ENCODE measurements at places on chromosomes 1 and 21.

DNA sequence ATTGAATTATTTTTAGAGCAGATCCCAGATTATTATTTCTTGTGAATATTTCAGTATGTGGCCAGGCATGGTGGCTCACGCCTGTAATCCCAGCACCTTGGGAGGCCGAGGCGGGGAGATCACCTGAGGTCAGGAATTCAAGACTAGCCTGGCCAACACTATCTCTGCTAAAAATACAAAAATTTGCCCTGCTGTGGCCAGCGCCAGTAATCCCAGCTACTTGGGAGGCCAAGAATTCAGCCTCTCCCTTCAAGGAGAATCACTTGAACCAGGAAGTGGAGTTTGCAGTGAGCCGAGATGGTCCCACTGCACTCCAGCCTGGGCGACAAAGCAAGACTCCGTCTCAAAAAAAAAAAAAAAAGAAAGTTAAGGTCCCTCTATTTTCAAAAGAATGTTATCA is 4.3 kb downstream of the OSBPL9 start:
- no peak for DNase-seq

- DNase-seq = no peak
Observed at GRCh38 chr1:152517237-152517811, 3.0 kb downstream of the CRCT1 start.

DNA sequence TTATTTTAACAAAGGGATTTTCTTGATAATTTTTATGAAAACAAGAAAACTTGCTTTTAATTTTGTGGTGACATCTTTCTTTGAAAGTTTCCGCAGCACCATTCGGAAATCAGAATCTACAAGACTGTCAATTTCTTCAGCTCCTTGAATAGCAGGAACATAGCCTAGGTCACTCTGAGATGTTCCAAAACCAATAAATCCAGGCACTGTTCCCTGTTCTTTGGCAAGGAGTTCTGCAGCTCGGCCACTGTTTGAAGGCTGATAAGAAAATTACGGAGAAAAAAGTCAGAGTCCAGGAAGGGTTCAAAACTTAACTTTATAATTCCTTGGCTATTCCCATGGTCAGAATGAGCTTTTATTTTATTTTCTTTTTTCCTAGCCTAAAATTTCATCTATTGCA is 6.0 kb downstream of the LTN1 start:
- no peak for DNase-seq

DNA sequence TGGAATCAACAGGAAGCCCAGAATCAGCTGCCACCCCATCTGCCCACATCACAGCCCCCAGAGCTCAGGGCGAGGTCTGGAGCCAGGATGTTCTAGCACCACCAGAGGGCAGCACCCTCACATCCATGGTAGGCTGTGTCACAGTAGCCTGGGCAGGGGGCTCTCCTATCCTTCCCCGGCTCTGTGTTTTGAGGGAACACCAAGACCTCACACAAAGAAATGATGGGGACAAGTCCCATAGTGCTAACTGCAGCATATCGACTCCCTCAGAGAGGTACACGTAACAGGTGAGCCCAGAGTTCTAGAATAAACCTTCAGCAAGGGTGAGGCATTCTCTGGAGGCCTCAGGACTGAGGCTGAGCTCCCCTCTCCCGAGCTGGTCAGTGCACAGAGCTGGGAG is 2.3 kb upstream of the KCNC4 start:
- DNase-seq = no peak

DNA sequence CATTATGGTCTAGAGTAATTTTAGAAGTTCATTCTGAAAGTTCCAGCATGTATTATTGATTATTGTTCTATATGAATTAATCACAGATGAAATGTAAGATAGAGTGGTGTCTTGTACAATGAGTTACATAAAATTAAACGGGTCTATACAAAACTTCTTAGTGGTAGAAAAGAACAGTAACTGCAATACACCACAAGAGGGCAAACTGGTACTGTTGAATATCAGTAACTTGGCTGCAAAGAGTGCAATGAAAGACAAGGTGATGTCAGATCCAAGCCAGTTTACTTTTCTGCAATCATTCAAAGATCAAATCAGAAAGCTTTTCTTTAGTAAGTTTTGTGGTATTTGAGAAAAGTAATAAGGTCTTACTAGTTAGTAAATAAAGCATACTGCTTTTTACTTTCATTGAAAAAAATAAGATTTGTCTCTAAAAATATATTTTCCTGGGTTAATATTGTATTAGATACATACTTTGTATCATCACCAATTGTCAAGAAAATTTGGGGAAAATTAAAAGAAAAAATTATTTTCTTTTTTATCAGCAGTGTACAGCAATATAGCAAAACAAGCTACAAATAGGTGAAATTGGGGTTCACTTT is 66.4 kb upstream of the BTG3 start:
- no peak for DNase-seq

DNA sequence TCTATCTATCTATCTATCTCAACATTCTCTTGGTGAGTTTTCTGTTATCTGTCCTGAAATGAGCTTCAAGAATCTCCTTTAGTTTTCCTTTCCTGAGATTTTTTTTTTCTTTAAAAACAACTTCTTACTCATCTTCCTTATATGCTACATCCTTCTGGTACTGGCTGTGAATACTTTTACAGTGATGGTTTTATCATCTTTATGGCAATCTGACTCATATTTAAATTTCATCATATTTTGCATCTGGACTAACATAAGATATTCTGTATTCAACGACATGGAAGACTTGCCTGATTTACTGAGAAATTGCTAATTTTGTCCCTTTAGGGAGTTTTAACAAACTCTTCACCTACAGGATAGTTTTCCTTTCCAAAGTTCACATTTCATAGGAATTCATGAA is 33.0 kb downstream of the PDE4B start:
- DNase-seq = no peak

DNA sequence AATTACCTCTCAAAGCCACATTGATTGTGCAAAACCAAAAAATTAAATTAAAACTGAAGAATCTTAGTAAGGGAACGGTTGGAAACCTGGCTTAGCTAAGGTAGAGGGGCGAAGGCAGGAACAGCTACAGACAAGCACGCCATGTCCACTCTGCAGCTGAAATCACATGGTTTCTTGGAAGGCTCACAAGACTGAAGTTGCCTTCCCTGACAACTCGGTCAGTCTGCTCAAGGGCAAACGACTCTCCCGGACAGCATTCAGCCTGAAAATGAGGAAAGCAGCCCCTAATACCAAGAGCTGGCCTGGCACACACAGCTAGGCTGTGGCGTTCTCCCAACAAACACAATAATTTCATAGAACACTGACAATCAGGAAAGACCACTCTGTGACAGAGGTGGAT is 22.7 kb upstream of the BECN2 start:
- no peak for DNase-seq

- DNase-seq = no peak
Observed at GRCh38 chr1:185492089-185492825, 175.2 kb upstream of the IVNS1ABP start.

DNA sequence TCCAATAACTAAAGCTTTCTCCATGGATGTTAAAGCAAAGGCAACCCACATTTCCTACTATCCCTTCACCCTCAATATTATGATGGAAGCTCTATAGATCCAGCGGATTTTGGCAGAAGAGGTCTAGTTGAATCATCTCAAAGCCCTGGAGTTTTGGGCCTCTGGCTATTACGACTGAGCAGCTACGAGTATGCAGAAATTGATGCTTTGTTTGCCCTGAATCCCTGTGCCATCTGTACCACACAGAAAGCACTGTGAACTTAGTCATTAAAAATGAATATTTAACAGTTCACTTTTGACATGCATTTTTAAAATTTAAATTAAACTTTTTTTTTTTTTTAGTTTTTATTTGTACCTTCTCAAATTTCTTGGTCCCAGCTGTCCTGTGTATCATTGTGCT is 705.4 kb upstream of the PTBP2 start:
- no peak for DNase-seq

- DNase-seq = no peak
Observed at GRCh38 chr1:200625381-200625824, 4.9 kb upstream of the KIF14 start.

GRCh38 chr1:51551848-51552296 is 32.8 kb upstream of the EPS15 start:
- DNase-seq = no peak

DNA sequence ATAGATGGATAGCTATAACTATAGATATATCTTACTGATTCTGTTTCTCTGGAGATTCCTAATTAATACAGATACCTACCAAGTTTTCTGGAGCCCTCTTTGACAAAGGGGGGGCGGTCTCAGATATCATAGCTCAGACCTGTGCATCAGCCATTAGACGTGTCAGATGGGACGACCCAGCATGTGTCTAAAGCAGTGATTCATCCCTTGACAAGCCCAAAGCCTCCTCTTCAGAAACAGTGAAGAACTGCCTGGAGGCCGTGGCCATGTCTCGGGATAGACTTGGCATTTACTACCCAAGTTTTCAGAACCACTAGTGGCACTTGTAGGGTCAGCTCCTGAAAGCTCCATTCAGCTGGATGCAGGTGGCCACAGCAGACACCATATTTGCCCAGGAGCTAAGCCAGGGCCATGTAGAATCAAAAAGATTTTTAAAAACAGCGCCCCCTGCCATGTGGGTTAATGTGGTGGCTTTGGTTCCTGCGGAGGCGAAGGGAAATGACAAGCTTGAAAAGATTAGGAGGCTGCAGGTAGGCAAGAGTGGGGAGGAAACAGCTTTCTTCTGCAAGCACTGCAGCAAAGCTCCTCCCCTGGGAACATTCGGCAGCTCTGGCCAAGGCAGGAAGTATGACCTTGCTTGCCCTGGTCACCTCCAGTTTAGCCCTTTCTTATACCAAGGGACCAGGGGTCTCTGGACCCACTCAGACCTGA is 82.2 kb downstream of the FBXO2 start:
- no peak for DNase-seq

- DNase-seq = no peak
Observed at GRCh38 chr1:240198376-240198775, 106.7 kb downstream of the FMN2 start.

- no peak for DNase-seq
Observed at GRCh38 chr1:228735871-228736586, 750 bp downstream of the RHOU start.

GRCh38 chr21:36035381-36035791 is 24.9 kb downstream of the SETD4 start:
- DNase-seq = no peak

DNA sequence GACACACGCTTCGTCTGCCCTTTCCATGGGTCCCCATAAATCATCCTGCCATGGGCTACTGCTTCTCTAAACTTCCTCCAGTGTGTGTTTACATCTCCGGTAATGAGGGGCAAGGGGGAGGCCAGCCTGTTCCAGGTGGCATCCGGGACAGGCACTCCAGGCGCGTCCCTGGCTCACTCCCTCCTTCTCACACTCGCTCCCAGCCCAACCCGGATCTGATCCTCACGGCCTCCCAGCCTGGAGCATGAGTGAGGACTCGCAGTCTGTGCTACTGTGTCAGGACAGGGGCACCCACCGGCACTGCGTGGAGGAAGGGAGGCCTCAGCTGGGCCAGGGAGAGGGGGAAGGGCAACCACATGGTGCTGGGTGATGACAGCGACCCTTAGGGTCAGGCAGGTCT is 225.4 kb downstream of the TRABD2B start:
- no peak for DNase-seq

DNA sequence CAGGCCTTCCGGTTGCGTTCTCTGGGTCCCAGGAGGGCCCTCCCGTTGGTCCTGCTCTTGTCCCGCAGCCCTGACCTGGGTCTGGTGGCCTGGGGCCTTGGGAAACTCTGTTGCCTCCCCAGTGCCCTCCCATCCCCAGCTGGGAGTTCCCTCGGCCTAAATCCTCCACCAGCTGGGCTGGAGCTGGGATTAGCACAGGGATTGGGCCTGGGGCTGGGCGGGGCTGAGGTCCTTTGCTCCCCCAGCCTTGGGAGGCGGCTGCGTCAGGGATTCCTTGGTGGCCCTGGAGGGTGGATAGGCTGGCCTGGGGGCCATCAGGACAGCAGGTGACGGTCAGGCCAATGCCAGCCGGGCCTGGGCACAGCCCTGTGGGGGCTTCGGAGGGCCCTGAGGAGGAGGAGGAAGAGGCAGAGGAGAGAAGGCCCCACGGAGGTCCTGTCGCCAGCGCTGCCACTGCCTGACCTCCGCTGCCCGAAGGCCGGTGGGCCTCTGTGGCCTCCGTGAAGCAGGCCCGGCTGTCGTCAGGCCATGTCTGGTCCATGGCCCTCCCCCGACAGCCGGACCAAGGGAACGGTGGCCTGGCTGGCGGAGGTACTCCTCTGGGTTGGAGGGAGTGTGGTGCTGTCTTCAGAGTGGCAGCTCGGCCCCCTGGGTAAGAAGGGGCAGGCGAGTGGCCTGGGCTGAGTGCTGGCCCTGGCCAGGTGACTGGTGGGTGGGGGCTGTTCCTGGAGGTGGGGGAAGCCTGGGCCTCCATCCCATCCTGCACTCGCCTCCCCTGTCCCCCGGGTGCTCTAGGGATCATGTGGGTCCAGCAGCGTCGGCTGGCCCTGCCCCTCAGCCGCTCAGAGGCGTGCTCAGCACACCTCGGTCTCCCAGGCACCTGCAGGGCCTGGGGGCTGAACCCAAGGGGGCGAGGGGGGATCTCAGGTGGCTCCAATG is at the start of gene PLCH2:
Gene PLCH2, plus strand, starts transcription at position 229 of the 939 bp plus-strand sequence. Its CDS starts 300 bp downstream, at position 529.
- DNase-seq = no peak

- no peak for DNase-seq
Observed at GRCh38 chr1:162062542-162063015, 6.9 kb upstream of the NOS1AP start.

GRCh38 chr1:19400875-19401534 is 84.3 kb downstream of the CAPZB start:
- DNase-seq = no peak

DNA sequence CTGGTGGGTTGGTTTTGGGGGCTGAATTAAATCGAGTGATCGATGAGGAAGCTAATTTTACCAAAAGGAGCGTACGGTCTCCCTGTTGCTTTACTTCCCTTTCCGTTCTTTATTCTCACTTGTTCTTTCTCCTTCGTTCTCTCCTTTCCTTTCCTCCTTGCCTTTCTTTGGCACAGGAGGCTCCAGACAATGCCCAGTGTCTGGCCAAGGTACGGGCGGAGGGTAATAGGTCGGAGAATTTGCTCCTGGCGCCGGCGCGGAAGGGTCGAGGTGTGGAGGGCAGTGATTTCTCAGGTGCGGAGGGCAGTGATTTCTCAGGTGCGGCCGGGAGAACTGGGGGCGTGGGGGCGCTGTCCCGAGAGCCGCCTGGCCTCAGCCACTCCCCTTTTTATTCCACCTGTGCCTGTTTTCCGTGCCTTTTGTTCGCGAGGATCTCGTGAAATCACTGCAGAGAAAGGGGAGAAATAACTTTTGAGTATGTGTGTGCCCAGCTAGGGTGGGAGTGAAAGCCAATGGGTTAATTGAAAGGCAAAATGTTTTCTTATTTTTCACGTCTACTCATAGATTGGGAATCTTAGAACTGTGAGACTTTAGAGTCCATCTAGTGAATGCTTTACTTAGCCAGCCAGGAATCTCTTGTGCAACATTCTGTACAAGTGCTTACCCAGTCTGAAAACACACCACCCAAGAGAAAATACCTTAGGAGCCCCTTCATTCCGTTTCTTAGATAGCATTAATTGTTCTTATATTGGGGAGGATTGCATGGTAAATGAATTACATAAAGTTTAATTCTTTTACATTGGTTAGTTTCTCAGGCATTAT is 1.3 kb downstream of the FNBP1L start:
- no peak for DNase-seq

DNA sequence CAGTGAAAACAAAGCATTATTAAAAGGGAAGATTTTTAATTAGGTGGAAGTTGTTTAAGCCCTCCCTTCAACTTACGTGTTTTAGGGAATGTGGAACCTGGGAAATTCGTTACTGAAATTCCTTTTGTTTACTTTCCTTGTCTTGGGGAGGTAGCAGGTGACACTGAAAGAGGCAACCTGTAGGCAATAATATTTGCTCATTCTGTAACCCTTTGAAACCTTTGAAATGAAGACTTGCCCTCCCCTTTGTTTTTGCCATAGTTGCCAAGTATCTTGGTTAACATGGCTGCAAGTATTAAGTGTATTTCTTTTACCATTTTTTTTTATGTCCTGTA is 1.7 kb downstream of the MRPS6 start:
- no peak for DNase-seq

GRCh38 chr1:212237651-212238050 is 47.6 kb upstream of the PPP2R5A start:
- no peak for DNase-seq
